Activated gamma-delta T cell treated with anti-CD3 and anti-CD28 coated beads, Interleukin-2, amount 50 U/mL, for 16 hours (primary cell): ENCODE measurements at places on chromosomes 4 and X.
A peak's percentile ranks its signal among the peaks of the same experiment; 100 is the strongest.

- DNase-seq = no peak
Observed at GRCh38 chrX:65516756-65517155, 17.8 kb downstream of the LAS1L start.

DNA sequence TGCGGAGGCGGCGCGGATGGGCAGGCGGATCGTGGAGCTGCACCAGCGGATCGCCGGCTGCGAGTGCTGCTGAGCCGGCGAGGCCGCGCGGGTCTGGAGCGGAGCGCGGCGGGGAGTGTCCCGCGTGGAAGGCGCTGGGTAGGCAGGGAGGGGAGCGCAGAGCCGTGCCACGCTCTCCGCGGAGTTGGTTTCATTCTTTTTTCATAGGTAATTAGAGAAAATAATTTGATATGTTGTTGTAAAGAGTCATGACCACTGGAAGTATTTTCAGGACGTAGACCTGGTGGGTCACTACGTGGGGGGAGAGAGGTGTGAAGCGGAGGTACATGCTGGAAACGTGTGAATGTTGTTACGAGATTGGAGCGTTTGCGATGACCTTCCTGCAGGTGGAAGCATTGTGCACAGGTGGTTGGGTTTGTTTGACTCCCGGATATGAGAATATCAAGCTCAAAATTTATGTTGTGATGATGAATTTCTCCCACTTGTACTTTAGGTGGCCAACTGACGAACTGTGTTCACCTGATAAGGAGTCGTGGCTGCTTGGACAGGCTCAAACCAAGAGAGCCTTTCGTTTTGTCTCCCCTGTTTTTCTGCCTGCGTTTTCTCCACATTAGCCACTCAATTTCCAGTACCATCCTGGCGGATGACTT, 19.1 kb upstream of the S100P start:
- DNase-seq = peak; percentile 48

GRCh38 chrX:22357621-22358020, 84.9 kb downstream of the CBLL2 start:
- no peak for DNase-seq

DNA sequence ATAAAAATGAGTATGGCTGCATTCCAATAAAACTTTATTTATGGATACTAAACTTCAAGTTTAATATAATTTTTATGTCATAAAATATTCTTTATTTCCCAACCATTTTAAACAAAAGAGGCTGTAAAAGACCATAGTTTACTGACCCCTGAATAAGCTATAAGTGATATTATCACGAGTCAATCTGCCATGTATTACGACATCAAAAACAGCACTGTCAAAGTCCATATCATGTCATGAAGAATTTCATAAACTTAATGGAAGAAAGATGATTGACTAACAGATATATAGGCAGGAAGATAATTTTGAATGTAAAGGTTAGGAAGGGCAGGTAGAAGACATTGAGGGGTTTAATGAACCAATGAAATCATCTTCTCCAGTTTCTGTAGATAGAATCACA, 18.2 kb downstream of the TMEM156 start:
- DNase-seq = no peak

- no peak for DNase-seq
Observed at GRCh38 chrX:10932842-10933440, 178.2 kb upstream of the HCCS start.

DNA sequence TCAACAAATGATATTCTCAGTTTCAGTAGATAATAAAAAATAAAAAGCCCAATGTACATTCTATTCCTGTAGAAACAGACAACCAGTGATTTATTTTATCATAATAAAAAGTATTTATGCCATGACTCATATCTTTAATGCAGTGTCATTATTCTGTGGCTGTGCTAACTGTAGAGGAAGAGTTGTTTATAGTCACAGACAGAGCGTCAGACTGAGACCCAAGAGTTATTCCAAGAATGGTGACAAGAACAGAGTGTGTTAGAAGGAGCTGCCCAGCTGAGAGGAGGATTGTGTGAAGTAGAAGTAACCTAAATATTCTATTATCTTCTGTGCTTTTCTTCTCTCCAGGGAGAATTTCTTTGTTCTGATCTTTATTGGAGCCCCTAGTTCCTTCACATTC, 210.7 kb downstream of the PPP1R2C start:
- DNase-seq = no peak

GRCh38 chrX:74940414-74940813, 15.2 kb upstream of the NEXMIF start:
- no peak for DNase-seq

DNA sequence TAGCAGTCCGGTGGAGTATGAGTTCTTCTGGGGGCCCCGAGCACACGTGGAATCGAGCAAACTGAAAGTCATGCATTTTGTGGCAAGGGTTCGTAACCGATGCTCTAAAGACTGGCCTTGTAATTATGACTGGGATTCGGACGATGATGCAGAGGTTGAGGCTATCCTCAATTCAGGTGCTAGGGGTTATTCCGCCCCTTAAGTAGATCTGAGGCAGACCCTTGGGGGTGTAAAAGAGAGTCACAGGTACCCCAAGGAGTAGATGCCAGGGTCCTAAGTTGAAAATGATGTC, 852 bp downstream of the MAGEH1 start:
- no peak for DNase-seq

GRCh38 chr4:1271686-1272085, 18.0 kb upstream of the MAEA start:
- DNase-seq = no peak

DNA sequence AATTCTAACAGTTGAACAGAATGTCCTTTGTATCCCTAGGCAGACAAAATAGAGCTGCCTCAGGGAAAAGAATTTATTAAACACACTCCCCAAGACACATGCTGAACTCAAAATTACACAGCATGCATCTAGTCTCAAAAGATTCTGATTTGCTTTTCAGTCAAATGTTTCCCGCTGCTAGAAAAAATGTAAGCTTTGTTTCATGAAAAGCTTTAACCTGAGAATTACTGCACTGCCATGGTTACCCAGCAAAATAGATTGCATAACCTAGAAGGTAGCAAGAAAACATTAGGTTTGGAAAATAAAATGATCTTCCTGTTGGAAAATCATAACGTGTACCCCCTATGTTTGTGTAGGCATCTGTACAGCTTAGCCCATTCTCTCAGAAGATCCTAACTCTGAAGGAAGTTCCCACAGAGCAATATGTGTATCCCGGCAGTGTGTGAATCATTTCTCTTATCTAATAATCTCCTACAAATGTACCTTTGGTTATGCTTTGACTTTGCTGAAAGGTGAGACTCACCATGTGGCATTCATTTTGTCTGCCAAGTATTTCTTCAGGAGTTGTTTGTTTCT, 646.9 kb downstream of the STPG2 start:
- no peak for DNase-seq

GRCh38 chrX:141642979-141643378, 53.5 kb downstream of the SPANXA2 start:
- no peak for DNase-seq

- DNase-seq = no peak
Observed at GRCh38 chrX:16804923-16805464, 18.7 kb downstream of the TXLNG start.

- DNase-seq = no peak
Observed at GRCh38 chr4:16045687-16046086, 38.1 kb downstream of the PROM1 start.

- no peak for DNase-seq
Observed at GRCh38 chrX:56729152-56729850, at the start of gene NBDY. TSS of gene NBDY (plus strand) at chrX:56729243. CDS start at chrX:56729354, 111 bp downstream.

GRCh38 chrX:150982235-150982787, 824 bp upstream of the HMGB3 start:
- no peak for DNase-seq

DNA sequence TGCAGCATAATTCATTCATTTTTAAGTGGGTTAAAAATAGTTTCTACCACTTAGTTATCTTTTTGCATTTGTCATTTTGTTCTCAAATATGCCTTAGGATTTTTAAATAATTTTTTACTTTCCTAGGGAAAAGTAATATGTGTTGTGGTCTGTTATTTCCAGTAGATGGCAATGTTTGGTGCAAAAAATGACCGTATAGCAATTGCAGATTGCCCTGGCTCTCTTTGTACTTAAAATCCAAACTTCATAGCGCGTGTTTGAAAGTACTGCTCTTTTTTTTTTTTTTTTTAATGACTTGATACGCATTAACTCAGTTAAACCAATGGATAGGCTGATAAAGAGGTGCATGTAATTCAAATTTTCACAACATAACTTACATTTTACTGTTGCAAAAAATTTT, 74.4 kb upstream of the RBMX start:
- DNase-seq = no peak

GRCh38 chr4:70902577-70903290, 565 bp downstream of the MOB1B start:
- DNase-seq = no peak

GRCh38 chrX:23610495-23610894, 56.8 kb upstream of the PRDX4 start:
- no peak for DNase-seq

GRCh38 chrX:116230130-116230898, 59.8 kb downstream of the AGTR2 start:
- DNase-seq = no peak

GRCh38 chrX:34612036-34612435, 45.0 kb downstream of the TMEM47 start:
- DNase-seq = no peak

GRCh38 chr4:158159054-158159717, 13.6 kb downstream of the GASK1B start:
- no peak for DNase-seq

- DNase-seq = no peak
Observed at GRCh38 chrX:133415276-133416105, at the start of gene GPC4. TSS of gene GPC4 (minus strand) at chrX:133415489. CDS start at chrX:133414965, 524 bp downstream.
